Glutamatergic neuron (in vitro differentiated cells): ENCODE measurements at places on chromosomes 7 and 10.

- no peak for DNase-seq
Observed at GRCh38 chr7:55254242-55254595, 110.9 kb upstream of the LANCL2 start.

- no peak for DNase-seq
Observed at GRCh38 chr7:44880317-44881018, 4.9 kb downstream of the PURB start.

- no peak for DNase-seq
Observed at GRCh38 chr10:116103668-116104067, 169.3 kb downstream of the GFRA1 start.

GRCh38 chr10:4213441-4213840 lies 428.4 kb upstream of the KLF6 start:
- no peak for DNase-seq

DNA sequence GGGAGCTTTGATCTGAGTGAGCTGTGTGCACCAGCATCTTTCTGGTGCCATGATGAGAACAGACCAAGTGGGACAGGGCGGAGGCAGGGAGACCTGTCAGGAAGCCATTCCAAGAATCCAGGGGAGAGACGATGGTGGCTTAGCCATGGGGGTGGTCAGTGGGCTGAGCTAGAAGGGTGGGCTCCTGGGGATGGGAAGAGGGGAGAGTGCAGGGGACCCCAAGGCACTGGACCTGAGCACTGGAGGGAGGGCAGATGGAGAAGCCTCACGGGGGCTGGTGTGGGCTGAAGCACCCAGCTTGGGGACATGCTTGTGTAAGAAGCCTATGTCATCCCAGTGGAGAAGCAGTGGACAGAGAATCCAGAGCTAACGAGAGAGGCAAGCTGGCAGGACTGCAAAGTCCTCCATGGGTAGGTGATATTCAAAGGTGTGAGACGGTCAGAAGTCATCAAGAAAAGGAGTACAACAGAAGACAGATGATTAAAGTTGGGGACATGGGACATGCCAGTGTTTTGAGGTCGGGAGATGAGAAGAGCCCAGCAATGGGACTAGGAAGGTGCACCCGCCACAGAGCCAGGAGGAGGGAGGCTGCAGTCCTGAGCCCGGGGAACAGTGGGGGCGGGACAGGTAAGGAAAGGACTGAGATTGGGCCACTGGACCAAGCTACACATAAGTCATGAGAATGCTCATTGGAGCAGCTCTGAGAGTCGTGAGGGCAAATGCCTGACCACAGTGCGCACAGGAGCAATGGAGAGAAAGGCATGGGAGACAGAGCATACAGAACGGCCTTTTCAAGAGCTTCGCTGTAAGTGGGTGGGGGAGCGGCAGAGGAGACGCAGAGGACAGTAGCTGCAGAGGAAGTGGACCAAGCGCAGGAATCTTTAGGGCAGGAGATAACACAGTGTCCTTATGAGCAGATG lies 72.0 kb downstream of the GRID1 start:
- peak; percentile 12 for DNase-seq

DNA sequence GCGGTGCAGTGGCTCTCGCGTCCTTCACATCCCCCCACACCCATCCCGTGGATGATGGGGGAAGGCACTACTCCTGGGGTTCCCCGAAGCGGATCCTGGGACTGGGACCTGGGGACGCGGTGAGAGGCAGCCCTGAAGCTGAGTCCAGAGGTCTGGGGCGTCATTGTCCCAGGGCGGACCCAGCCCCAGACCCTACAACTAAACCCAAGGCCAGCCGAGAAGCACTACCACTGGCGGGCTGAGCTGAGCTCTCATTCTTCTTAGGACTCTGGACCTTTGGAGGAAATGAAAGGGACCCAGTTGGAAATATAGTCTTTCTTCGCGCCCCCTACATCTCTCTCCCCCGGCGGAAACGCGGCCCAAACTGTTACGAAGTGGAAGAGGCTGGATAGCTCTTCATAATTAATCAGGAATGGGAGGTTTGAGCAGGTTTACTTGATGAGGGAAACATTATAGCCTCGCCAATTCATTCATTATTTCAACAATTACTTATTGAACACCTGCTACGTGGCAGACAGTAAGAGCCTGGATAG lies 389 bp upstream of the FBXL15 start:
- DNase-seq, result no peak

- no peak for DNase-seq
Observed at GRCh38 chr7:141585592-141586510, 34.6 kb downstream of the AGK start.

DNA sequence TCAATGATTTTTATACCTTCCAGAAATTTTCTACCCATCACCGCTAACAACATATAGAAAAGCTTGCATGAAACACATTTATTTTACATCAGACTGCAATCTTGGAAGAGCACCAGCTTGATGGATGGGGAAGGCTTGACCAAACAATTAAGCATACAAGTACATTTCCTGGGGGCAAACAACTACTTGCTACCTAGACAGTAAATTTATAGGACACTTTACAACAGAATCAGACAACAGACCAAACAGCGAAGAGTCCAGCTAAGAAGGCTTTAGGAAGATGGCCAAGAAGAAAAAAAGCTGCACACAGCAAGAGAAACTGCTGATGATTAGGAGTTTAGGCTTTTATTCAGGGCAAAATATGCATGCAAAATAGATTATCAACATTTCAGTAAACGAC lies 8.0 kb downstream of the AASS start:
- no peak for DNase-seq

GRCh38 chr7:14288701-14289100 lies 299.2 kb upstream of the ETV1 start:
- DNase-seq, result no peak

GRCh38 chr7:78125884-78126283 lies 327.3 kb downstream of the PHTF2 start:
- no peak for DNase-seq

- DNase-seq, result no peak
Observed at GRCh38 chr10:119878524-119878923, 5.9 kb upstream of the MCMBP start.

GRCh38 chr10:101062232-101063049 lies 652 bp downstream of the KAZALD1 start:
- peak; percentile 84 for DNase-seq
